ENCODE measurements at places on chromosomes 1 and 21.

- DNase-seq = no peak
- no peaks in the 10 kb centered on the region for H3K27me3 ChIP-seq
- H3K36me3 ChIP-seq = no peaks in the 10 kb centered on the region
Observed at GRCh38 chr21:26447932-26448475, 125.1 kb downstream of the CYYR1 start.

GRCh38 chr1:50593515-50593914 is 170.3 kb upstream of the DMRTA2 start:
- no peak for DNase-seq
- H3K27me3 ChIP-seq = no peaks in the 10 kb centered on the region
- no peaks in the 10 kb centered on the region for H3K36me3 ChIP-seq
- no peak overlapping the region for H3K27ac ChIP-seq
- H3K4me1 ChIP-seq = no peaks in the 10 kb centered on the region

DNA sequence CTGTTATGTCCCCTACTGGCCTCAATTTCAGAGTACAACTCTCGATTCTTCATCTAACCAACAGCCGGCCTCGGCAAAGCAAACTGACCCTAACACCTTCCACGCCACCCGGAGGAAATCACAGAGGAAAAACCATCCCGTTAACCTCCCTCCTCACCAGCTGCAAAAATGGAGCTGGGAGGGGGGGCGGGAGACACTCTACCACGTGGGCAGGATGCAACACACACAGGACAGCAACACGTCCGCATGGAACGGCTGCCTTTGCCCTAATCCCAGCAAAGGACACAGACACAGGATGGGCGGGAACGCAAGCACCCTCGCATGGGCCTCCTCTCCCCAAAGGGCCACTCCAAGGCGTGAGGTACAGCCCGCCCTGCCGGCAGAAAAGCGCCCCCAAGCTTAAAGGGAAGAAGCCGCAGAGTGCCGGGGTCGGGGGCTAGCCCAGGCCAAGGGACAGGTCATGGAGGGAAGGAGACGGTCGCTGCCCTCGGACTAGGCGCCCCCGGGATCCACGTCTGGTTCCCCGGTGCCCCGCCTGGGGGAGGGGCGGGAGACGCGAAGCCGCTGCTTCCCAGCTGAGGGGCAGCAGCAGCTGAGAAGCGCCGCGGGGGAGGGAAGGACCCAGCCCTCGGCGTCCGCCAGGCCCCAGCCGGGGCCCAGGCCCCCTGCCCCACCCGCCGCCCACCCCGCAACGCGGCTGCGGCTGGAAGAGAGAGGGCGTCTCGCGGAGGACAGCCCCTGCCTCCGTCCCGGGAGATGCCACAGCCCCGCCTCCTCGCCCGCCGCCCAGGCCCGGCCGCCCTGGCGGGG is 590 bp downstream of the FOXJ3 start:
- peak; percentile 27 for DNase-seq
- H3K27ac ChIP-seq = peak overlapping the region; percentile 23
- H3K4me3 ChIP-seq = peak overlapping the region; percentile 95
- no peaks in the 10 kb centered on the region for H3K27me3 ChIP-seq

DNA sequence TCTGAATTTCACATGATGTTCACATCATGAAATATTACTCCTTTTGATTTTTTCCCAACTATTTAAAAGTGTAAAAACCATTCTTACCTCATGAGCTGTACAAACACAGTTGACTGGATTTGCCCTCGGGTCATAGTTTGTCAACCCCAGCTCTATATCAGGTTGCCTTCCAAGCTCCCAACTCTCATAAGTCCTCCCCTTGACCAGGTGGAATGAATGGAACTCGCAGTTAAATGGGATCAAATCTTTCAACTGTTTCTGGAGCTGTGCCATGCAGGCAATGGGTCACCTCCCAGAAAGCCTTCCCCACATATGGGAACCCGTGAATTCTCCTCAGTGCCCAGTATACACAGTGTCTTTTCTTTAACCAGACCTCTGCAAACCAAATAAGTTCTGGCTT is 169.8 kb upstream of the FOXD3 start:
- no peak overlapping the region for H3K4me3 ChIP-seq
- H3K27ac ChIP-seq = no peak overlapping the region
- no peak for DNase-seq
- no peaks in the 10 kb centered on the region for H3K4me1 ChIP-seq
- H3K36me3 ChIP-seq = no peaks in the 10 kb centered on the region
- H3K27me3 ChIP-seq = no peaks in the 10 kb centered on the region

GRCh38 chr1:28602536-28603439 is 10.7 kb downstream of the RAB42 start:
- H3K27ac ChIP-seq = peak overlapping the region; percentile 99
- peaks cover 48% of the 10 kb centered on the region for H3K4me1 ChIP-seq
- H3K27me3 ChIP-seq = no peaks in the 10 kb centered on the region
- H3K4me3 ChIP-seq = no peak overlapping the region
- H3K36me3 ChIP-seq = no peaks in the 10 kb centered on the region

- no peaks in the 10 kb centered on the region for H3K36me3 ChIP-seq
- H3K27me3 ChIP-seq = no peaks in the 10 kb centered on the region
- H3K4me1 ChIP-seq = no peaks in the 10 kb centered on the region
- H3K4me3 ChIP-seq = no peak overlapping the region
Observed at GRCh38 chr1:31214316-31215064, 25.2 kb downstream of the NKAIN1 start.

DNA sequence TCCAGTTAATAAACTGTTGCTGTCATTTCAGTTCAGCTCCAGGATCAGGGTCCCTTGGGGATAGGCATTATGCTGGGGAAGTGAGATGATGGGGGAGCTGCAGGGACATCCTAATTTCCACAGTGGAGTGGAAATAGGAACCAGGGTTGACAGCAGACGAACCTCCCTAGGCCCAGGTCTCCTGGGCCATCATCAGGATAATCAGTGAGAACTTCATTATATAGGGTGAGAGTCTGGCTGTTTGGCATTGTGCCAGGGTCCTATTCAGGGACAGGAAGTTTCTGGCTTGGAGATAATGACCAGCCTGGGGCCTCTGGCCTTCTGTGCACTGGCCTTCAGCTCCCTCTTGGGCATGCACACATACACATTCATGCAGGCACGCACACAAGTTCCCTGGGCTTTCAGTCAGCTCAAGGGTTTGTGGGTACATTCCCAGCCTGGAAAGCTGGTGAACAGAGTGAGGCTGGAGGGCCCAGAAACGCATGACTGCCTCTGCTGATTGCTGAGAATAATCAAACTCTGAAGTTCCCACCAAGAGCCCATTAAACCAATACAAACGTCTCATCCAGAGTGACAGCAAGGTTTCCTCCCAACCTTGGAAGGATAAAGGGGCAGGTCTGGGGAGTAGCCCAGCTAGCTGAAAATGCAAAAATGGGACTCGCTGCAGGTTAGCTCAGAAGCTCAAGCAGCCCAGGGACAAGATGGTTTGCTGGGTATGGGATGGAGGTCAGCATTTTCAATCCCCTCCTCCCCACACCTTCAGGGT is 13.9 kb upstream of the LRIG2 start:
- no peaks in the 10 kb centered on the region for H3K36me3 ChIP-seq
- H3K4me1 ChIP-seq = no peaks in the 10 kb centered on the region

DNA sequence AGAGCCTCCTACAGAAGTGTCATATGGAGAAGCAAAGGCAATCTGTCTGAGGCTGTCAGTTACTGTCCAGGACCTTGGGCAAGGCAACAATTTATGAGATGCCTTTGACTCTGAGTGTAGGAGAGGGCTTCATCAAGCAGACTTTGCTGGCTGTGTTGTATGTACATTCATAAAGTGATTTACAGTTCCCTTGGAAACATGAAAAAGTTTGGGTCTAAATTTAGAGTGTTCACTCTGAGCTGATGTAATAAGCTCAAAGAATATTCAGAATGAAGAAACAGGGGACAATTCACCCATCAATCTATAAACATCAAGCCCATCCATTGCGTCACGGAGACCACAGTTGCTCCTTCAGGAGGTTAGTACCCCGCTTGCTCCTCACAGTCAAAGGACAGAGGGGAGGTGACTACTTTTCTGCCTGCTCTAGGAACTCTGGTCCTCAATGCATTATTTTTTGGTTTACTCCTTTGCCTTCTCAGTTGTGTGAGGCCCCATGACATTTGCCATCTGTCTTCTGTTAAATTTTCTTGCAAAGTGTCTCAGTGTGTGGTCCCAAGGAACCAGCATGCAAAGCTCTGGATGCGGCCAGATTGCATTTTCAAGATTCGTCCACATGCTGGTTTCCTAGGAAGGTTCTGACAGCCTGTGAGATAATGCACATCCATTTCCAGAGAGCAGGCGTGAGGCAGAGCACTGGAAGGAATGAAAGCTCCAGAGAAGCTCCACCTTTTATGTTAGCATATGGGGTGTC is 241.1 kb upstream of the KIAA0040 start:
- H3K4me3 ChIP-seq = no peak overlapping the region
- no peaks in the 10 kb centered on the region for H3K27me3 ChIP-seq
- H3K4me1 ChIP-seq = no peaks in the 10 kb centered on the region
- no peaks in the 10 kb centered on the region for H3K36me3 ChIP-seq
- no peak for DNase-seq
- no peak overlapping the region for H3K27ac ChIP-seq

GRCh38 chr1:93961906-93962305 is 52.7 kb upstream of the GCLM start:
- DNase-seq = no peak
- H3K4me3 ChIP-seq = no peak overlapping the region
- H3K4me1 ChIP-seq = no peaks in the 10 kb centered on the region

DNA sequence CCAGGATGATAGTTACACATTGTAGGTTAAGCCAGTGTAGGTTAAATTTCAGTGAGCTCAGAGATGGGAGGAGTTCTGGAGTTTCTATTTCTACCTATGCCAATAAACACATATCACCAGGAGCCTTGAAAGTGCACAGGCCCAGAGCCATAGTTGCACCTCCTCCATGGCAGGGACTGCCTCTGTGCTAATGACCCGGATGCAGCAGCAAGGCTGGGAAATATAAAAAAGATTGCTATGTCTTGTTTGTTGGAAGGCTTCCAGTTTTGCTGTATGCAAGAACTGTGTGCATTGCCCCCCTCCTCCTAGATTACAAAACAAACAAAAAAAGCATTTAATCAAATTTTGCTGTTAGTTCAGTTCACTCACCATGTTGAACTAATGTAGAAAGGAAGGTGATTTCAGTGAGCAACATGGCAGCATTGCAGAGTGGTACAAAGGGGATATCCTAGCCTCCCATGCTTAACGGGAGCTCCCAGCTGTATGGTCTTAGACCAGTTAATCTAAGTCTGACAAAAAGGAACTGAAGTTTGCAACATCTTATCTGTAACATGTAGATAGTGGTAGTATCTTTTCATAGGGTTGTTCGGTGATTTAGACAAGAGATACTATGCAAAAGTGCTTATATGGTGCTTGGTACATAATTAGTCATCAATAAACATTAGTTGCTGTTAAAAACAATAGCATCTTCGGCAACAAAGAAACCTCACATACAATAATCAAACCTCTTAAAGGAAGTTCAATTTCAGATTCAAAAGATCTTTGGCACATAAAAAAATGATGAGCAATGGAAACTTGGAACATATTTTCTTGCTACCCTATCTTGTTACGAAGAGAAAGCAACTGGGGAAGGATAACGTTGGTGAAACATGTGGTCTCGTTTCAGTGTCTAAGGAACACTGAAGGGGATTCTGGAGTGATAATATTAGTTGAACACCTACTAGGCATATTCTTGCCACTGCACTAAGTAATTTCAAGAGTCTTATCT is 309.5 kb downstream of the ASTN1 start:
- H3K27ac ChIP-seq = no peak overlapping the region
- H3K36me3 ChIP-seq = no peaks in the 10 kb centered on the region
- H3K4me3 ChIP-seq = no peak overlapping the region
- H3K4me1 ChIP-seq = no peaks in the 10 kb centered on the region

GRCh38 chr1:44071461-44071860 is 40.2 kb upstream of the SLC6A9 start:
- no peaks in the 10 kb centered on the region for H3K4me1 ChIP-seq
- no peak for DNase-seq
- no peaks in the 10 kb centered on the region for H3K27me3 ChIP-seq
- no peaks in the 10 kb centered on the region for H3K36me3 ChIP-seq

- H3K4me3 ChIP-seq = no peak overlapping the region
- no peak for DNase-seq
- no peaks in the 10 kb centered on the region for H3K4me1 ChIP-seq
- H3K36me3 ChIP-seq = no peaks in the 10 kb centered on the region
- no peak overlapping the region for H3K27ac ChIP-seq
Observed at GRCh38 chr21:31088474-31088751, 50.1 kb upstream of the KRTAP19-8 start.

GRCh38 chr1:240031009-240031408 is 60.7 kb upstream of the FMN2 start:
- no peak for DNase-seq
- H3K27ac ChIP-seq = no peak overlapping the region
- H3K4me1 ChIP-seq = no peaks in the 10 kb centered on the region
- H3K4me3 ChIP-seq = no peak overlapping the region
- H3K36me3 ChIP-seq = no peaks in the 10 kb centered on the region

DNA sequence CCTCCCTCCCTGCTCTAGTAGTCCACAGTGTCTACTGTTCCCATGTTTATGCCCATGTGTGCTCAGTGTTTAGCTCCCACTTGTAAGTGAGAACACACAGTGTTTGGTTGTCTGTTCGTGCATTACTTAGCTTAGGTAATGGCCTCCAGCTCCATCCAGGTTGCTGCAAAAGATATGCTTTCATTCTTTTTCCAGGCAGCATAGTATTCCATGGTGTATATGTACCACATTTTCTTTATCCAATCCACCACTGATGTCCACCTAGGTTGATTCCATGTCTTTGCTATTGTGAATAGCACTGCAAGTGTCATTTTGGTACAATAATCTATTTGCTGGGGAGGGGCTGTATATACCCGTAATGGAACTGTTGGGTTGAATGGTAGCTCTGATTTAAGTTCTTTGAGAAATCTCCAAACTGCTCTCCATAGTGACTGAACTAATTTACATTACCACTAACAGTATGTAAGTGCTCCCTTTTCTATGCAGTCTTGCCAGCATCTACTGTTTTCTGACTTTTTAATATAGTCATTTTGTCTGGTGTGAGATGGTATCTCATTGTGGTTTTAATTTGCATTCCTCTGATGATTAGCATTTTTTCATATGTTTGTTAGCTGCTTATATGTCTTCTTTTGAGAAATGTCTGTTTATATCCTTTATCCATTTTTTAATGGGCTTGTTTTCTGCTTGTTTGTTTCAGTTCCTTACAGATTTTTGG is 191.9 kb upstream of the DMRTA2 start:
- DNase-seq = no peak
- H3K27me3 ChIP-seq = no peaks in the 10 kb centered on the region

GRCh38 chr1:226064816-226065248 is 2.3 kb downstream of the H3-3A start:
- H3K27ac ChIP-seq = no peak overlapping the region
- no peaks in the 10 kb centered on the region for H3K27me3 ChIP-seq
- DNase-seq = peak; percentile 77
- H3K4me3 ChIP-seq = peak overlapping the region; percentile 81
- peaks cover 33% of the 10 kb centered on the region for H3K36me3 ChIP-seq

DNA sequence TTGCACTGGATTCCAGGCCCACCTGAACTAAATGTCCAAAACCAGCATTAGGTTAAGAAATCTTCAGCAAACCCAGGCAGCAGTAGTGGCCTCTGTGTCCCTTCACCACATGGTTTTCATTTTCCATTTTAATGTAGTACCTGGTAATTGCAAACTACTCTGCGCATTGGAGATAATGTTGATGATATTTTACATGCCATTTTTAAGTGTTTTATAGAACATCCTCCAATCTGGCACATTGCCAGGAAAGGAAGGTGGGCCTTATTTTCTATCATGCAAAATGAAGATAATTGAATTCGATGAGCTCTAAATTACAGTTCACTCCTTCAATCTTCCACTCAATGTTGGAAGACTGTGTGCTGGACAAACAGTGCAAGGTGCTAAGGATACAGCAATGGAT is 89.5 kb downstream of the ZC3H11B start:
- DNase-seq = no peak
- no peak overlapping the region for H3K4me3 ChIP-seq
- no peaks in the 10 kb centered on the region for H3K27me3 ChIP-seq
- H3K36me3 ChIP-seq = no peaks in the 10 kb centered on the region
